ENCODE measurements at places on chromosomes 6 and 20.

DNA sequence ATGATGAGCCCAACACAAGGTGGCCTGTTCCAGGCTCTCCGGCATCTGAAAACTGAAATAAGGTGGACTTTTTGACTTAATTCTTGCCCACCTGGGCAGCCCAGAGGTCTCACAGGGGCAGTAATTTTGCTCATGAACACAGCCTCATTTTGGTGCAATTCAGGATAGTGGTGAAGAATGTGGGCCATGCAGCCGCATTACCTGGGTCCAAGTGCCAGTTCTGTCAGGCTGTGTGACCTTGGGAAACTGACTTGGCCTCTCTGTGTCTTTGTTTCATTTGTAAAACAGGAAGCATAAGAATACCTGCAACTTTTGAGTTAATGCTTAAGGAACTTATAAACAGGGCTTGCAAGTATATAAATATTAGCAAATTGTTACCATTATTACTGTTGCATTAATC lies 5.6 kb downstream of the PREX1 start:
- DNase-seq, result no peak

DNA sequence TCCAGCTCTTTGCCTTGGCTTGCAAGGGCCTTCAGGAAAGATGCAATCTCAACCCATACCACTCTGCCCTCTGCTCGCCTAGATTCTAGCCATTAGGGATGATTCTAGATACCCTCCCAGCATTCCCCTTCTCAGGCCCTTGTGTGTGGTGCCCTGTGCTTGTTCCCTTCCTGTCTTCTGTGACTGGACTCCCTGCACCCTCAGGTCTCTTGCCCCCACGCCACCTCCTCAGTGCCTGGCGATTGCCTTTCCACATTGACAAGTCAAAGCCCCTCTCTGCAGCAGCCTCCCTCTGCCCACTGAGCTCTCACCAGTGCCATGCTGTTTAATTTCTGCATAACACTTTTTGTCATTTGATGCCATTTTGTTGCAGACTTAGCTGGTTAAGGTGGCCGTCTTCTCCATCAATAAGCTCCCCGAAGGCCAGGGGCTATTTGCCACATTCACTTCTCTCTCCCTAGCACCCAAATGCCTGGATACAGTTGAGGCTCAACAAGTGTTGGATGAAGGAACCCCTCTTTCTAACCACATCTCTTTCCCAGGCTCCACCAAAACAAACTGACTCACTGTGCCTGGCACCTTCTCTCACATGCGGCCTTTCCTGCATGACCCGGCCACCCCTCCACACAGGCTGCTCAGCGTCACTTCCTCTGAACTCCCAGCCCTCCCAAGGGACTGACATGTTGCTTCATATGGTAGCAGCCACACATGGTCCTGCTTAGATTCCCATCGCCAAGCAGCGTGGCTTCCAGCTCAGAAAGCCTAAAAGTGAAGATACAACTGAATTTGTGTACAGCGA lies 4.6 kb upstream of the TXNDC5 start:
- DNase-seq, result no peak

DNA sequence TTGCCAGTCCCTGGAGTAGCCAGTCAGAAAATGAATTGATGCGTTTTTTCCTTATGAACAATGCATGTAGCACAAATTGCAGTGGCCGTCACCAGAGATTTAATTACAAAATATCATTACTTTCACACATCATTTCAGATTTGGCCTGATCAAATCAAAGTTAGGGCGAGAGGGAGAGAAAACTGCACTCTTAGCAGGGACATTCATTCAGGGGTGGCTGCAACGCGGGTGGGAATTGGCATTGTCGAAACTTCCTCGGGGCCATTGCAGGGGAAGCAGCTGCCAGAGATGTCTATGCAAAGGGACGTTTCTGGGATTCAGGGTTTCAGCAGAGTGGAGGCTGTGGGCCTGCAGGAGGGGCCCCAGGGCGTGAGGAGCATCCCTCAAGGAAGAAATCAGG lies 76.5 kb upstream of the TOP1 start:
- no peak for DNase-seq

GRCh38 chr6:56922645-56923044 lies 32.3 kb upstream of the BEND6 start:
- no peak for DNase-seq

DNA sequence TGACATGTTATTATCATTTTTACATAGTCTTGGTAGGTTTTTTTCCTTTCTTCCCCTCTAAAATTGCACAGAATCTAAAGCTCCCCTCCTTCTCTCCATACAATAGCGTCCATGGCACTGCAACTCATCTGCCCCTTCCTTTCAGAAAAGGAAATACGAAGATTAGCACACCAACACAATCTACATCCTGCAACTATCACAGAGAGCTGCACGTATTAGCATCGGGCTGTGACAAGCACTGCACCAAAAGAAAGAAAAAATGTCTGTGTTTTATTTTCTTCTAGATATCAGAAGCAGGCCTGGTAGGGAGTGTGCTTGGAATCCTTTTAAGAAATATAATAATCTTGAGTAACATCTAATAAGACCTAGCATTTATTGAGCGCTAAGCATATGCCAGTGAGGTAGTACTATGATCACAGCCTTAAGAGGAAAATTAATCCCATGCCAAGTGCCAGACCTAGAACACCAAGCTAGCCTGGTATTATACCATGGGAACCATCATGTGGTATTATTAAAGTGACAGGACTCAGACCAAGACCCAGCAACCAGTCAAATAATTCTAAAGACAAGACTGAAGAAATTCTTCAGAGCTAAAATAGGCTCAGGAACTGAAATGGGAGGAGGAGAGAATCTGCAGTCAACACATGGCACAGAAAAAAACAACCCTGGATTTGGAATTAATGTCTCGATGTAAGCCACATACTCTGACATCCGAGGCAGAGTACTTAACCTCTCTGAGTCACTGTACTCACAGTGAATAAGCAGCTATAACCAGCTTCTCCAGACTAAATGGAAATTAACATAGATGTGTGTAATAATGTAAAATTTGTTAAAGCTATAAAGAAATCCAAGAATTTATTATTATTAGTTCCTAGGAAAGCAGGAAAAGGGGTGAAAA lies 124.3 kb downstream of the IPCEF1 start:
- DNase-seq, result no peak

- DNase-seq, result no peak
Measured at GRCh38 chr6:143158113-143158581, 97.5 kb downstream of the AIG1 start.

- DNase-seq, result no peak
Measured at GRCh38 chr6:136639702-136640101, 89.5 kb upstream of the MAP7 start.

DNA sequence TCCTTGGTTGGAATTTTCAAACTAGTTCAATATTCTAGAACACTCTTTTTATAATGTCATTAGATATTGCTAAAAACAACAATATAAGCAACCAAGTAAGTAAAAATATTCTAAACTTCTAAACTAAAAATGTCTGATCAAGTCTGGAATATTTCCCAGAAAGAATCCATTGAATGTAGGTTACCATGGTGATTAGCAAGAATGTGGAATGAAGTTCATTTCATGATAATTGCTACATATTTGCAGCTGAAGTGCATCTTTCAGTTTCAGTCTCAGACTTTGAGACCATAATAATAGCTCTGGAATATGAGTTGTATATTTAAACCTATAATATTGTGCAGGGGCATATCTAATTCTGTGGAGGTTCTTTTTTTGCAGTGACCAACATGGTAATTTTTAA lies 61.0 kb upstream of the NKAIN2 start:
- peak; percentile 15 for DNase-seq

DNA sequence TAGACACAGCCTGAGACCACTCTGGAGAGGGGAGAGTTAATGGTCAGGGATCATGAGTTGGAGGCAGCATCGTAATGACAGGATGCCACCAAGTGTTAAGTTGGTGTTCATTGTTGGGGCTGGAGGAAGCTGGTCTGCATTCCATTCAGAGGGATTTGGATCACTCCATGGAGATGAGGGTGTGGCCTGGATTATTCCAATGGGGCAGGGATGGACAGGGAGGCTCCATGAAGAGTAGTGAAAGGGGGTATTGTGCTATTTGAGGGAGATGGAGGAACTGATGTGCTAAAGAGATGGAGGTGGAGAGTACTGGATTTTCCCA lies 1.1 kb downstream of the SAPCD1 start:
- DNase-seq, result no peak

DNA sequence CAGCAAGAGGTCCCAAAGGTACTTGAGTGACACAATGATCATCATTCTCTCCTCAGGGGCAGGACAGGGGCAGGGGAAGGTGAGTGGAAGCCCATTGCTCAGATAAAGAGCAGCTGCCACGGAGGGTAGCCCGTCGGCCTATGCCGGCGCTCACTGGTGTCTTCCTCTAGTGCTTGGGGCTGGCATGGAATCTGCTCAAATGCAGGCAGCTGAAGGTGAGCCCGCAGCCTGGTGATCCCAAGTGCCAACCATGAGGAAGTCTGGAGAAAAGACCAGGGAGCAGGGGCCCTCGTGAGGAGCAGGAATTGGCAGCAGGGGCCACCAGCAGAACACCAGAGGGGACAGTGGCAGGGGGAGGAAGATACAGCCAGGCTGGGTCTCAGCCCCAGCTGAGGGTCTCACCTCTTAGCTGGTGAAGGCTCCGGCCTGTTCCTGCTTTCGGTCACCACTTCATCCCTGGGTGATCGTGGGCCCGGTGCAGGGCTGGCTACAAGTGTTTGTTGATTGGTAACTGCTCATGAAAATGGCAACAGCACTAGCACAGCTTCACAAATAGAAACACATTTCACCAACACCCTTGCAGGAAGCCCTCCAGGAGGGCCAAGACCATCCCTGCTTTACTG lies 24.7 kb downstream of the RBCK1 start:
- DNase-seq, result no peak

GRCh38 chr6:21997119-21998037 lies 299.5 kb downstream of the PRL start:
- DNase-seq, result no peak

Data from spinal cord (tissue), 10 donors.